NCI-H1048 (cell line): ENCODE measurements at places on chromosomes 2 and 18.

DNA sequence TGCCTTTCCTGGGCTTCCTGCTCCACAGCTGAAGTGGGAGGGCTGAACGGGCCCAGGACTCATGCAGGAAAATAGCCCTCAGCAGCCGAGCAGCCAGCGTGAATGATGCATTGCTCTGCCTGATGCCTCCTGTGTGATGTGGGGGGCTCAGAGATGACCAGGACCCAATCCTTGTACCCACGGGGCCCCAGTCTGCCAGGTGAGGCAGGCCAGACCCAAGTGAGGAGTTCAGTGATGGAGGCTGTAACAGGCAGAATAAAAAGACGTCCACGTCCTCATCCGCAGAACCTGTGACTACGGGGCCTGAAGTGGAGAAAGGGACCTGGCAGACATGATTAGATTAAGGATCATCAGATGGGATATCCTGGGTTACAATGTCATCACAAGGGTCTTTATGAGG is 194.9 kb upstream of the HDAC4 start:
- DNase-seq, result no peak

- DNase-seq, result no peak
Observed at GRCh38 chr2:86315084-86315483, 22.3 kb downstream of the REEP1 start.

GRCh38 chr2:166343467-166343866 is 32.3 kb downstream of the SCN9A start:
- no peak for DNase-seq

- DNase-seq, result no peak
Observed at GRCh38 chr2:149438330-149438960, 108.1 kb downstream of the LYPD6 start.

- DNase-seq, result no peak
Observed at GRCh38 chr2:143928613-143929012, 591.3 kb downstream of the ZEB2 start.

GRCh38 chr2:34660741-34661140 is 1061.6 kb upstream of the FAM98A start:
- DNase-seq, result no peak

- no peak for DNase-seq
Observed at GRCh38 chr18:25274926-25275325, 77.0 kb downstream of the ZNF521 start.

- no peak for DNase-seq
Observed at GRCh38 chr2:69734854-69735544, 6.9 kb upstream of the ANXA4 start.
